ENCODE measurements at places on chromosomes 5 and 9.

DNA sequence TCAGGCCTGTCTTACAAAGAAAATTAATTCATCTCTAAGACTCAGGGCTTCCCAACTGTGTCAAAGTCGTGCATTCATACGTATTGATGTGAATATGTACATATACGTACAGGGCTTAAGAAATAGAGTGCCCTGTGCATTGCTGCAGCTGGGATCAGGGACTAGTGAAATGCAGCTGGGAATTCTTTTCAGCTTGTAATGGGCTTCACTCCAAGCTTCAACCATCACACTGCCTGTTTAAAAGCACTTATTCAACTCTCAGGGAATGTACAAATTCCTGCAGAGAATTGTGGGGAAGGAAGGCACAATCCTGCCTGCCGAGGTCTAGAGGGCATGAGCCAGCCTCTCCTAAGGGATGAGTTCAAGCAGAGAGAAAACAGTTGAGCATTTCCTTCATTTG is 59.6 kb upstream of the MAN2A1 start:
- no peak for DNase-seq

- DNase-seq: peak; percentile 18
Observed at GRCh38 chr9:95005278-95006143, 279.0 kb downstream of the AOPEP start.

DNA sequence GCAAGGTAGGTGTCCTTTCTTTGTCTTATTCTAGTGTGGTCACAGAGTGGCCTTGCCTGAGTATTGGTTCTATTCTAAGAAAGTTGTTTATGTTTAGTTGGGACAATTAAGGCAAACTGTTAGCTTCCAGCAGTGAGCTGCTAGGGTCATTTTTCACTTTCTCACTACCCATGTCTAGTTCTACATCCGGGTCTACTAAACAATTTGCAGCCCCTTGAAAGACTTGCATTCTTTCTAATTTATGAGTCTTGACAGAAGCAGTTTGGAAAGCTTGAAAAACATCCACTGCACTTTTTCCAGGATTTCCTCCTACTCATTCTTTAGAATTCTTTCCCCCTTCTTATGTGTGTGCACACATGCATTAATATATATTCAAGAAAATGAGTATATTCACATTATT is 892.2 kb upstream of the ACO1 start:
- DNase-seq: no peak

- no peak for DNase-seq
Observed at GRCh38 chr5:123171259-123171658, 82.2 kb downstream of the PRDM6 start.

GRCh38 chr5:18010053-18010452 is 375.8 kb downstream of the TAF11L14 start:
- DNase-seq: no peak

DNA sequence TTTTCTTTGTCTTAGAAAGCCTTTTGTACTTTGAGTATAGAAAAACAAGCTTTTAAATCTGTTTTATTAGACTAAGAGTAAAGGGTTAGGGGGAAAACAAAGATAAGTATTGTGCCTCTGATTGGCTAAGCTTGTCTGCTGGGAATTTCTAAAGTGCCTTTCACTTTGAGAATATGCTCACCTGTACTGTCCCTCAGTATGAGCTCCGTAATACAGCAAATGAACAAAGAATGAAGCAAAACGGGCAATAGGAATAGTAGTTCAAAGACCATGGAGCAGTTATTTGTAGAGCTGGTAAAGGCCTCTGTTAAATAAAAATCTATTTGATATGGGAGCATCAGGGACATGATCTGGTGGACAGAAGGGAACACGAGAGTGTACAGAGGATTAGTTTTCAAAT is 277.8 kb downstream of the MAST4 start:
- no peak for DNase-seq

DNA sequence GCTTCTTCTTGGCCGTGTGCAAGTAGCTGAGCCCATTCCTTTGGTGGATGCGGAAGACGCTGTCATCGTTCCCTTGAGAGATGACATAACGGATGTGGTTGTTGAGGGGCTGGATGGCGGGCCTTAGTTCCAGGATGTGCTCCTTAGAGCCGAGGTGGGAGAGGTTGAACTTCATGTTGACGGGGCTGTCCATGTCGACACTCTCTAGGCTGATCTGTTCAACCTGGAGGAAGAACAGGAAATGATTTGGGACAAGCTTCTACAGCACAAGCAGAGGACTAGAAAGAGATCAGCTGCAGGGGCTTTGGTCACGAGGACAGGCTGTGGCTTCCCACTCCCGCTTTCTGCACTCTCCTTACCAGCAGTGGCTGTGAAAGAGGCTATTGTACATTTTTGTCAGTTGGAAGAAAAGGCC is 176.0 kb downstream of the SLC12A2 start:
- no peak for DNase-seq

DNA sequence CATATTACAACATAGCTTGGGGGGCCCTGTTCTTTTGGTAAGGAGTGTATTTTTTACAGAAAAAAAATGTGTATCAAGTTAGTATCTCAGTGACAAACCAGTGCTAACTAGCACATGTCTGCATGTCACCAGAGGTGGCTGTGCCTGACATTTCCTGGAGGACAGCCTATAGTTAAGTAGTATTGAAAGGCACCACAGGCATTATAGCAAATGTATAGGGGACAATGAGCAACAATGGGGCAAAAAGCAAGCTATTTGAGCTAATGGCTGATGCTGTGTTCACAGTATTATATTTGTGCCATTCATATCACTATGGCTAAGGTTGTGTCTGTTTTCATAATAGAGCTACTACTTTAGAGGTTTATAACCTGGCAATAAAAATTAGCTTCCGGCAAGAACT is 1644.0 kb downstream of the MAT2B start:
- no peak for DNase-seq

- no peak for DNase-seq
Observed at GRCh38 chr5:146425023-146425422, 22.1 kb upstream of the TCERG1 start.

DNA sequence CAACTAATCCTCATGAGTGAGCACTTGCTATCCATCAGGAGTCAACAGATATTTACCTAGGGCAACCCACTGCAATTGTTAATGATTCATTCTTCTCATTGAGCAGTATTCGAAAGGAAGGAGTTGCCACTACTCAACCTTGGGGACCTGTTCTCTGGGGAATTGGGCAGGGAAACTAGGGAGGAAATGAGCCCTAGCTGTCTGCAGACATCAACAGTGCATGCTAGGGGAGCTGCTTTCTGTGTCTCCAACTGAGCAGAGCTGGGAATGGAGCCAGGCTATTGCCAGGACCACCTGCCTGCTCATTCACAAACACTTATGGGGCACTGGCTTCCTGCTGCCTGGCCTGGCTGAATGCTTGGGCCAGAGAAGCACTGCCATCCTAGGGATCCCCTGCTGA is 183.4 kb downstream of the TMEM38B start:
- DNase-seq: no peak

GRCh38 chr5:370959-371810 is 49.7 kb downstream of the AHRR start:
- DNase-seq: peak; percentile 44

- DNase-seq: no peak
Observed at GRCh38 chr5:109786206-109786855, 96.6 kb downstream of the MAN2A1 start.

- peak; percentile 5 for DNase-seq
Observed at GRCh38 chr9:5569409-5569808, 59.1 kb downstream of the PDCD1LG2 start.

DNA sequence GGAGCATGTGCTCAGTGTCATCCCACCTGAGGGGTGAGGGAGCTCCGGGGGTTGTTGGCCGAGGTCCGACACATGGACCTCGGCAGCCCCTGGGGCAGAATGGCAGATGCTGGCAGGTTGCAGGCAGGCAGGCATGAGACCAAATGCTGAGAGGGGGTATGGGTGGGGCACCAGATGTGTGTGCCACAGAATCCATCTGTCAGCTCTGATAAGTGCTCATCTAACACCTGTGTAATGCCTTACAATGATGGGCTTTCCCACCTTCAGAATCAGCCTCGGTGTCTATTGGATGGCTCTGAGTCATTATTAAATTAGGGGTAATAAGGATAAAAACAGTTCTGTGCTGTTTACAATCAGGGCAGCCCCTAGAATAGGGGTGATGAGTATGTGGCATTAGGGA is 73.1 kb upstream of the SAP30L start:
- DNase-seq: no peak
